ENCODE measurements at places on chromosomes 13 and 19. TPM values are rescaled to one million over a fixed set of nuclear protein-coding genes. Genes with fewer than 3 reads are reported as not detected.

The SERPINE3 gene
- not detected for total RNA-seq

The DYRK1B gene
- total RNA-seq = 14.0 TPM

The ATP4B gene
- not detected for total RNA-seq

The ZNF524 gene
- total RNA-seq = 27.2 TPM

The ZNF415 gene
- total RNA-seq = 2.3 TPM

The ZNF222 gene
- total RNA-seq = 4.5 TPM

The RDH8 gene
- not detected for total RNA-seq

The SRRM5 gene
- total RNA-seq = not detected
